ENCODE measurements at places on chromosomes 11 and 22.

DNA sequence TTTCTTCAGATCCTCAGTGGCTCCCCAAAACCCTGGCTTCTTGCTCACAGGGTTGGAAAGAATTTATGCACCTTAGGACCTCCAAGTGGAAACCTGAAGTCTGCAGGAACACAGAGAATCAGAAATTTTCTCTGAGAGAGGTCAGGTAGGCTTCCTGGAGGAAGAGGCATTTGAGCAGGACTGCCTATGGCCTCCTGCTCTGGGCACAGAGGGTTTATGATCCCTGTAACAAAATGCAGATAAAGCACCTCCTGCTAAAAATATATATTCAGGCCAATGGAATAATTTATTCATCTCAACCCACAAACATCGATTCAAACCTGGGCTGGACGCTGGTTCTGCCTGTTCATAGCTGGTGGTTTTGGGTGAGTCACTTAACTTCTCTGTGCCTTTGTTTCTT is 68.1 kb upstream of the FGF3 start:
- no peak for DNase-seq

DNA sequence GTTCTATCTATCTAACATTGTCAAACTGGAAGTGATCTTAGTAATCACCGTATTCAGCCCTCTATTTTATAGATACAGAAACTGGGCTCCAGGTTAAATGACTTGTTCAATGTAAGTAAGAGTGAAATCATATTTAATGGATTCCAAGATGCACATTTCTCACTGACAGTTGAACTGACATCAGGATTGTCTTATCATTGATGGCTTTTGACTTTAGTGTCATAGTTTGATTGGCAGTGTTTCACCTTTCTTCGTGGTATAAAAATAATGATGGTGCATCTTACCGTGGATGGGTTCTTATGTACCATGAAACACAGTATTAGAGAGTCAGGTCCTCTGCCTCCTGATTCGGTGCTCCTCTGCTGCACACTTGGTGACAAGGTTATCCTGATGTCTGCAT is 123.1 kb downstream of the NCAM1 start:
- DNase-seq, result no peak

GRCh38 chr11:74256378-74257133 is 54.9 kb downstream of the P4HA3 start:
- DNase-seq, result no peak

GRCh38 chr11:47376525-47377371 is 1.6 kb downstream of the SPI1 start:
- no peak for DNase-seq

- DNase-seq, result no peak
These were observed 11.1 kb upstream of the OSM start for GRCh38 chr22:30277547-30278344.

DNA sequence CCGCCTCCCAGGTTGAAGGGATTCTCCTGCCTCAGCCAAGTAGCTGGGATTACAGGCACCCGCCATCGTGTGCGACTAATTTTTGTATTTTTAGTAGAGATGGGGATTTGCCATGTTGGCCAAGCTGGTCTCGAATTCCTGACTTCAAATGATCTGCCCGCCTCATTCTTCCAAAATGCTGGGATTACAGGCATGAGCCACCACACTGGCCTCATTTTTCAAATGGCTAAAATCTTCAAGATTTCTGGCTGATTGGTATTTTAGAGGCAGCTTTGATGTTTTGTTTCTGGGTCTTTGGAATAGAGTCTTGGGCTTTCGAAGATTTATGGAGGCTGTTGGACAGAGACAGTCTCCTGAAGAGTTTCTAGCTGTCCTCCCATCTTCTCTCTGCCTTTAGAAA is 5.8 kb upstream of the SLC3A2 start:
- DNase-seq, result no peak

DNA sequence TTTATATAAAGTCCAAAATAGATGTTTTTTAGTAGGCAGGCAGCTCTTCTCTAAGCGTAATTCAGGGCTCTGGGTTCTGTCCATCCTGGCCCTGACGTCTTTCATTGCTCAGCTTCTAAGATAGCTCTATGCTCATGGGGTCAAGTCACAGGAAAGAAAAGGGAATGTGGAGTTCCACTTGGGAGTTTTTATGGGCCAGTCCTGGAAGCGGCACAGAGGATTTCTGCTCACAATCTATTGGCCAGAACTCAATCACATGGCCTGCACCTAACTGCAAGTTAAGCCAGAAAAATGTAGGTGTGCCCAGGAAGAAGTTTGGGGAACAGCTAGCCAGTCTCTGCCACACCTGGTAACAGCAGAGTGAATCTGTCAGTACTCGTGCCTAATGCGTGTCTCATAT is 7.4 kb upstream of the ZBTB16 start:
- no peak for DNase-seq

DNA sequence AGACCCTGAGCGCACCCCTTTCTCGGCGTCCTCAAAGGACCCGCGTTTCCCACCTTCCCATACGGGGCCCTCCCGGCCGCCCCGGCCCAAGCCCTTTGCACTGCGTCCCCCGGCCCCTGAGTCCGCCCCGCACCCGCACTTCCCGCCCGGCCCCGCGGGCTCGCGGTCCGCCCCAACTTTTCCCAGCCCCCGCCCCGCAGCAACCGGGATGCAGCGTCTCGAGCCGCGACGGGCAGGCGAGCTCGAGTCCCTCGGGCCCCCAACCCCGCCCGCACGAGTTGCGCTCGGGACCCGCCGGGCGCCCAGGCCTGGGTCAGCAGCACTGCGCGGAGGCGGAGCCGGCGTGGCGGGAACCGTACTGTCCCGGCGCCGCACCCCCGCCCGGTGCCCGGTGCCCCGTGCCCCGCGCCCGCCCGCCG is 371 bp downstream of the SMCO4 start:
- no peak for DNase-seq

- no peak for DNase-seq
These were observed 38.7 kb downstream of the EIF3F start for GRCh38 chr11:8025816-8026215.

DNA sequence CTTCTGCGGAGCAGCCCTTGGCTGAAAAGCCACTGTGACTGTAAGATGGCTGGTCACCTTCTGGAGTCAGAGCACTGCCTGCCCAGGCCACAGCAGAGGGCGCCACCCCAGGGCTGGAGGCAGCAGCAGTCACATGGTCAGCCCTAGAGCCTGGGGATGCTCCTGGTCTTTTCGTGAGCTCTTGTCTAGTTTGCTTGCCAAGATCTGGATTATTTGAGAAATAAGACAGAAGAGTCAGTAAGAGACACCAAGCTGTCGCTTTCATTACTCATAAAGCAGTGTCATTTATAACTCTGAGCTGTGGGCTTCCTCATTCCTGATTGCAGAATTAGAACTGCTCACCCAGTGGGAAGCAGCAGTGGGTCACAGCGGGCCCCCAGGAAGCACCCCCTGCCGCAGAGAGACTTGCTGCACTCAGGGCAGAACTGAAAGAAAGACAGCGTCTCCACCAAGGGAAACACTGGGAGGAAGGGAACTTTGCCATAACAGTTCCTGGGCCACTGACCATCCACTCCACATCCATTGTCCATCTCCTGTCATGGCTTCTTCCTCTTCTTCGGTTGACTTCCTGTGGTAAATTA is 56.7 kb downstream of the PPP6R2 start:
- no peak for DNase-seq

GRCh38 chr11:67648140-67648795 is 2.3 kb downstream of the ACY3 start:
- DNase-seq, result no peak

GRCh38 chr22:41739576-41739975 is 40.3 kb downstream of the MEI1 start:
- no peak for DNase-seq

DNA sequence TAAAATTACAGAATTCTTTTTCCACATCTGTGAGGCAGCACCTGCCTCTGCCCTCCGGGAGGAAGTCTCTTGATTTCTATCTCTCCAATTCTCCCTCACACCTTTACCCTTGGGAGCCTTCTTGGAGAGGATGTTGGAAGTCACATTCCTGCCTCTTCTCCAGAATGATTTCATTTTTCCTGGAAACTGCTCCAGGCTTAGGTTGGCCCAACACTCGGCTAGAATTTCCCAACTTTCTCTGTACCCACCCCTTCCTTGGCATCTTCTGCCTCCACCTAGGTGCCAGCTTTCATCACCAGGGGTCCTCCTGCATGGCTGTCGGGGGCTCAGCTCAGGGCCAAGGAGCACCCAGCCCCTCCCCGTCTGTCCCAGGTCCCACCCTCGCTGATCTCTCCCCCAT is 43.2 kb downstream of the SLCO2B1 start:
- no peak for DNase-seq

DNA sequence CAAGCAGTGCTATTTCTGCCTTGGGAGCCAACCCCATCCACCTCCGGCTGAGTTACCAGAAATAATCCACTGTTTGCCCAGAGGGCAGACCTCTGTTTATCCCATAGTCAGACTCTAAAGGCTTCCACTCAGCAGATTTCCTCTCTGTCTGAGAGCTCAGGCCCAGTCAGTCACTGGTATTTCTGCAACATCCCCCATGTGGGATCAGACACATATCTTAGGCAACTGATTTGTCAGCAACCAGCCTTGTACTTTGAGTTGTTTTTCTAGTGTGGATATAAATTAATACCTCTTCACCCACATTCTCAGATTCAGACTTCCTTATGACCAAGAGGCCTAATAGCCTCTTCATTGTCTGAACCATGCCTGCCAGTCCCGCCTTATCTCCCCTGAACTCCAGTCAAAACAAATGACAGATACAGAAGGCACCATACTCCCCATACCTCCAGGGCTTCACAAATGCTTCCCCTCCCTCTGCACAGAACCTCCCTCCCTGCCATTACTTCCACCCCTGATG is 193.6 kb downstream of the FAM76B start:
- no peak for DNase-seq

DNA sequence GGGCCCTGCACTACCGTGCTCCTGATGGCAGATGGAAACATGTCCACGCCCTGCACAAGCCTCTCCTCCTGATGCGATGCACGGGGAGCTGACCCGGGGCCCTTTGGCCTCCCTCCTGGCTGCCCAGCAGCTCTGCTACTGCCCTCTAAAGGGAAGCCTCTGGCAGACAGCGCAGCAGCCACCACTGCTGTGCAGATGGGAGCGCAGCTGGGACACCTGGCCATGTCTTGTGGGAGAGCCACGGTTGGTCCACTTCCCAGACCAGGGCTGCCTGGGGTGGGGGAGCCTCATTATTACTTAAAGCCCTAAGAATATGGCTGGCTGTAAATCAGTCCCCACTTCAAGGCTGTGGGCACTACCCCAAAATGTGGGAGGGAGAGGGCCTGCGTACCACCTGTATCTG is 38.3 kb downstream of the TBX1 start:
- DNase-seq, result no peak

GRCh38 chr11:84882056-84882455 is 745.1 kb downstream of the DLG2 start:
- no peak for DNase-seq

- DNase-seq, result no peak
These were observed 59.6 kb downstream of the ZNRF3 start for GRCh38 chr22:28942801-28943500.

- DNase-seq, result no peak
These were observed 699.0 kb downstream of the ETS1 start for GRCh38 chr11:127888386-127888785.

DNA sequence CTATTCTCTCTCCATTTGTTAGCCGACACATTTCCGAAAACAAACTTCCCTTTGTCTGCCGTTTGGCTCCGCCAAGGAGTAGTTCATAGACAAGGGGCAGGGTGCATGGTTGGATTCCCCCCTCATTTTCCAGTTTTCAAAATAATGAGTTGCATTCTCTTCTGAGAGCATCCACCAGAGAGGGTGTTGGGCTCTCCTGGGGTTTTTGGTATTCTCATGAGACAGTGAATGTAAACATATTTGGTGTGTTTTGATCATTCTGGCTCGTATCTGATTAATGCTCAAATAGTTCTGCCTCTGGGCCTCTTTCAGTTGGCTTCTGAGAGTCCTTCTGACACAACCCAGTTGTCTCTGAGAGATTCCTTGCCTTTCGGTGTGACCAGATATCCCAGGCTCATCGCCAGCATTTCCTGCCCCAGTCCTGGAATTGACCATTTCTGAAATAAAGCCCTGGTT is 21.7 kb downstream of the GRAMD4 start:
- DNase-seq, result no peak

- no peak for DNase-seq
These were observed 918 bp upstream of the CAPN5 start for GRCh38 chr11:77065878-77066228.

DNA sequence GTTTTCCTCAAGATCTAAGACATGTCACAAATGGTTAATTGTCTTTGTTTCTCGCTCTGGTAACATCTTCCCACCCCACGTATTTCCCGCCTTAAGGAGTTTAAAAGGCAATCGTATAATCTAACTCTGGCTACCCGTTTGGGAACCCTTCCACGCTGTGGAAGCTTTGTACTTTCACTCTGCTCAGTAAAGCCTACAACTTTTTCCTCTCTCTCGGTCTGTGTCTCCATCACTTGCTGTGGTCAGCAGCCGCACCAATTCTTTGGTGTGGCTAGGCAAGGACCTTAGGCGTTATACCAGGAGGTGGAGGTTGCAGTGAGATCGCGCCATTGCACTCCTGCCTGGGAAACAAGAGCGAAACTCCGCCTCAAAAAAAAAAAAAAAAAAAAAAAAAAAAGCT is 1430.1 kb downstream of the LRRC4C start:
- DNase-seq, result no peak

DNA sequence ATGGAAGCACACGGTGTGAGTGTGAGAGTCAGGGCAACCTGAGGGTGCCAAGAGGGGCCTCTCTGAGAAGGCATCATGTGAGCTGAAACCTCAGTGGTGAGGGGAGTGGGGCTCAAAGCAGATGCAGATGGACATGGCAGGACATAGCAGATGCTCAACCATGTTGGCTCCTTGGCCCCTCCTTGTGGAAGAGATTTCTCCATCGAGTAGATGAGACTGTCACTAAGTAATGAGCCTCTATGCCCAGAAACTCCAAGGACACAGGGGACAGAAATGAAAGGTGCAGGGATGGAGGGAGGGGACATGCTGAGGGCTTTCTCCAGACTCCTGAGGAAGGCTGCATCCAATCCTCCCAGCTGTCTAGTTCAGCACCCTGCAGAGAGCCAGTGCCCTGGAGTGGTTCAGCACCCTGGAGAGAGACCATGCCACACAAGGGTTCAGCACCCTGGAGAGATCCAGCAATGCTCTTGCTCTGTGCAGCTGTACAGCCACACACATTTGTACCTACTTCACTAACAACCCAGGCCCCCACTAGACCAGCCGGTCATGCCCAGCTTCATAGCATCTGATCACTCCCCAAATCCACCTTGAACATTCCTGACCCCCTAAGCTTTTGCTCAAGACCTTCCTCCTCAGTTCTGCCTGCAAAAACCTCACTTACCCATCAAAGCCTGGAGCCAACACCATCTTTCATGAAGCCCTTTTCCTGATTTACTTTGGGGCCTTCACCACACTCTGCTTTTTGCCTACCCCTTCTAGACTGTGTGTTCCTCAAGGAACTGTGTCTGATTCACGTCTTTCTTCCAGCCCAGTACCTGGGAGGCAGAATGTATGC is 252.0 kb downstream of the CTTN start:
- DNase-seq, result no peak
